ENCODE measurements at places on chromosomes 7 and 10. TPM values are rescaled to one million over a fixed set of nuclear protein-coding genes. Genes with fewer than 3 reads are reported as not detected.
A peak's percentile ranks its signal among the peaks of the same experiment; 100 is the strongest.

DNA sequence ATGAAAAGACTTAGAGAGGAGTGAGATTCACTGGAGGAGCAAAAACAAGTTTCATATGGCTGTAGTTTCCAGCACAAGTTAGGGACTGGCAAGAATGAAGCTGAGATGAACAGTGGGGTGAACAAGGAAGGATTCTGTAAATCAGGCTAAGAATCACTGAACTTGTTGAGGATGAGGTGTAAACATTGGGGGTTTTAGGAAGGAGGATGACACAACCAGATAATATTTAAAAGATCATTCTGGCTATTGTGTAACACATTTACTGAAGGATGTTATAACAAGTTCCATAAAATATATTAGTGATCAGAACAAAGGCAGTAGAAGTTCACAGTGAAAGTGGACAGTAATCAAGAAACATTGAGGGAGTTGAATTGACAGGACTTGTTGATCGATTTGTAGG is 68.9 kb downstream of the CD36 start:
- no peak for DNase-seq

- no peak for DNase-seq
These were observed 9.7 kb downstream of the AGAP3 start for GRCh38 chr7:151095828-151096475.

GRCh38 chr7:49564379-49564714 is 209.1 kb upstream of the VWC2 start:
- DNase-seq: no peak

- DNase-seq: no peak
These were observed 108.9 kb downstream of the IPMK start for GRCh38 chr10:58158806-58159205.

GRCh38 chr10:31678575-31679516 is 249.8 kb downstream of the ARHGAP12 start:
- no peak for DNase-seq

- no peak for DNase-seq
These were observed 53.9 kb downstream of the PIK3CG start for GRCh38 chr7:106918991-106919390.

RARRES2 gene
- 0.38 TPM for total RNA-seq

DNA sequence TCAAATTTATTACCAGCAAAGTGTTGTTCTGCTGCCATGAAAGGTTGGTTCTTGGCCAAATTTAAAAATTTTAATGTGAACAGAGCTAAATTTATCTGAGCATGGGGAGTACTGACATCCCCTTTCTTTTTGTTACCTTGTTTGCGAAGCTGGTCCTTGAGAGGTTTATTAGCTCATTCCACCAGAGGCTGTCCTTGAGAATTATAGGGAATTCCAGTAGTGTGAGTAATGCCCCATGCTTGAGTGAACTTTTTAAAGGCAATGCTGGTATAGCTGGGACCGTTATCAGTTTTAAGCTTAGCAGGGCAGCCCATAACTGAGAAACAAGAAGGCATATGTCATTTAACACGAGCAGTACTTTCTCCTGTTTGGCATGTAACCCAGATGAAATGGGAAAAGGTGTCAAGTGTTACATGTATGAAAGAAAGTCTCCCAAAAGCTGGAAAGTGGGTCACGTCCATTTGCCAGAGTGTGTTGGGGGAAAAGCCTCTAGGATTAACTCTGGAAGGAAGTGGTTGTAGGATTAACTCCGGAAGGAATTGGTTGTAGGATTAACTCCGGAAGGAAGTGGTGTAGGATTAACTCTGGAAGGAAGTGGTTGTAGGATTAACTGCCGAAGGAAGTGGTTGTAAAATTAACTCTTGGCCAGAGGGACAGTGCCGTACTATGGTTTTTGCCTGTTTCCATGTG is 37.3 kb upstream of the AKR1C2 start:
- peak; percentile 48 for DNase-seq

GRCh38 chr10:88293073-88293472 is 290.0 kb downstream of the RNLS start:
- DNase-seq: no peak

DNA sequence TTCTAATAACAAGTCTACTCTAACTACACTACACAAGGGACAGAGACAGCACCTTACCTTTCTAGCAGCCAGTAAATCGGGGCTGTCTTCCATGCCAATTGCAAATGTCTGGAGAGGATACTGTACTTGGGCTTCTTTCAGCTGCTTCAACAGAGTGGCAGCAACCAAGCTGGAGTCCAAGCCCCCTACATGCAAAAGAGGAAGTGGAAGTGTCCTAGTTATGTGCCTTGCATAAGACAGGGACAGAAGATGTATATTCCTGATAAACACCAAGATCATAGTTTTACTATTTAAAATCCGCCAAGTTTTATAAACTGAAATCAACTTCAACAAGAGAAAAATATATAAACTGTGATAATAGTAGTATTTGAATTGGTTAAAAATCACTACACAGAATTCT is 14.0 kb downstream of the ASNS start:
- DNase-seq: no peak

- no peak for DNase-seq
These were observed 609.8 kb upstream of the FOXK1 start for GRCh38 chr7:4072161-4072925.

DNA sequence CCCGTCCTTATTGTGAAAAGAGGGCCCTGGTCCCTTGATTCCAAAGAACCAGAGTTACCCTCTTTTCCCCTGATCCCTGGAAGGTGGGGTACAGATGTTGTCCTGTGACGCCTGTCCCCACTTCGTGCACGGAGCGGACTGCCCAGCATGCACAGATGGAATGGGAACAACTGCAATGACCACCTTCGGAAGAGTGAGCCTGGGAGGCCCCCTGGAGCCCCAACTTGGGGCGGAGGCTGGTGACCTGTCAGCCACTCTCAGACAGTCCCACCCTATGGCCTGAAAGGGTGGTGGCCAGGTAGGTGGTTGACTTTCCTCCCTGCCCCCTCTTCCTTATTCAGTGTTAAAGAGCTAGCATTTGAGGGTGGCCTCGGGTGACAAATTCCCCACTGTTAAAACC is 196.6 kb upstream of the GALNT17 start:
- no peak for DNase-seq

GRCh38 chr7:78264105-78264504 is 465.5 kb downstream of the PHTF2 start:
- DNase-seq: no peak

- peak; percentile 66 for DNase-seq
These were observed 109.9 kb downstream of the JCAD start for GRCh38 chr10:29949411-29950011.

DNA sequence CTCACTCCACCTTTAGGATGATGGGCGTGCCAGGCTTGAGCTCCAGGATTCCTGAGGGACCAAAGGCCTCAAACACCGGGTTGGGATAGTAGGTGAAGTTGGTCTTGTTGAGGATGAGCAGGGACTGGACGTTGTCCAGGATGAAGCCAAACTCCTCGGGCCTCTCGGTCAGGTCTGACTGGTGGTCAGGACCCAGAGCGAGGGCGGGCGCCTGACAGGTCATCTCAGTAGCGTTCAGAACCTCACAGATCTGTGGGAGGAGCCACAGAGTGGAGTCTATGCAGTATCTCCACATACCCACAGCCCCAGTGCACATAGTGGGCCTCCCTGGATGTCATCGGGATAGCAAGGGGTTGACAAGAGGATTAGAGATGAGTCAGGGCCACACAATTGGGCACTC is 394.9 kb downstream of the PLXNA4 start:
- no peak for DNase-seq

CYP2C19 gene
- not detected for total RNA-seq

DNA sequence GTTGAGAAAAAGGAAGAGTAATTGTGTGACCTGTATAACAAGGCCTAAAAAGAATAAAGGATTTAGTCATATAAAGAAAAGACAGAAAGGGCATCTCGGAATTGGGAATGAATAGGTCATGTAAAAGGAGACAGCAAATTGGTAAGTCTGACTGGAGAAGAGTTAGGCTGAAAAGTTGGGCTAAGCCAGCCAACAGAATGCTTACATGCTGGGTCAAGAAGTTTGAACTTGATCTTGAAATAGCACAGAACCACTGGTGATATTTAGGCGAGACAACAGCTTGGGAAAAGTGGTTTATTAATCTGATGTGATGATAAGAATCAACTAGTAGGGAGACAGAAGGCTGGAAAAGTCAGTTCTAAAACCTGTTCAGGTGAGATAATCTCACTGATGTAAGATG is 4.8 kb downstream of the IDE start:
- DNase-seq: no peak

DNA sequence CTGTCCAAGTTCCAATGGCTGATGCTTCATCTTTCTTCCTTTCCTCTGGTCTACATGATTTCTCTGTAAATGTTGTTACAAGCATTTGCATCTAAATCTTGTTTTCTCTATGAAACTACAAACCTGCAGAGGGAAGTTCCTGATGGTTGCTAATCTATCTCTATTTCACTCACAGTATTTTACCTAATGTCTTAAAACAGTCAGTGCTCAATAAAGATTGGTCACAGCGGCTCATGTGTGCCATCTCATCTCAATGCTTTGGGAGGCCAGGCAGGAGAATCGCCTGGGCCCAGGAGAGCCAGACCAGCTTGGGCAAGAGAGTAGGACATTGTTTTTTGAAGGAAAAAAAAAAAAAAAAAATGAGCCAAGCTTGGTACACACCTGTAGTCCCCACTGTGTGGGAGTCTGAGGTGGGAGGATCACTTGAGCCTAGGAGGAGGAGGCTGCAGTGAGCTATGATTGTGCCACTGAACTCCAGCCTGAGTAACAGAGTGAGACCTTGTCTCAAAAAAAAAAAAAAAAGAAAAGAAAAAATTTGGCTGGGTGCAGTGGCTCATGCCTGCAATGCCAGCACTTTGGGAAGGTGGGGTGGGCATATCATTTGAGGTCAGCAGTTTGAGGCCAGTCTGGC is 71.3 kb upstream of the ARMC3 start:
- no peak for DNase-seq

DNA sequence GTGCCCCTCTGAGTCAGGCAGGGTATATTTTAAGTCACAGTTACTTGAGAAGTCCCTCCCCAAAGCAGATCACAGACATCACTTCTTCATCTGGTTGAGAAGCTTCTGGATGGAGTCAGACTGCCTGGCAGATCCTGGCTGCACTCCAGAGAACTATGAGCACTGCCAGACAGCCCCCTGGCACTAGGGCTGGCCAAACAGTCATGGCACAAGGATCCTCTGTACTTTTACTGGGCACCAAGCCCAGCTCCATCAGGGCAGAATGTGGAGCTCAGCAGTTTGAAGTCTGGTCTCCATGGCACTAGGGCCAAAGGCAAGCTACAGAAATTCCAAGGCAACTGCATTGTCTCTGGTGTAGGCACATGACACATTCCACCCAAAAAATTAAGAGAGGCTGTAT is 162.1 kb downstream of the NRG3 start:
- no peak for DNase-seq

DNA sequence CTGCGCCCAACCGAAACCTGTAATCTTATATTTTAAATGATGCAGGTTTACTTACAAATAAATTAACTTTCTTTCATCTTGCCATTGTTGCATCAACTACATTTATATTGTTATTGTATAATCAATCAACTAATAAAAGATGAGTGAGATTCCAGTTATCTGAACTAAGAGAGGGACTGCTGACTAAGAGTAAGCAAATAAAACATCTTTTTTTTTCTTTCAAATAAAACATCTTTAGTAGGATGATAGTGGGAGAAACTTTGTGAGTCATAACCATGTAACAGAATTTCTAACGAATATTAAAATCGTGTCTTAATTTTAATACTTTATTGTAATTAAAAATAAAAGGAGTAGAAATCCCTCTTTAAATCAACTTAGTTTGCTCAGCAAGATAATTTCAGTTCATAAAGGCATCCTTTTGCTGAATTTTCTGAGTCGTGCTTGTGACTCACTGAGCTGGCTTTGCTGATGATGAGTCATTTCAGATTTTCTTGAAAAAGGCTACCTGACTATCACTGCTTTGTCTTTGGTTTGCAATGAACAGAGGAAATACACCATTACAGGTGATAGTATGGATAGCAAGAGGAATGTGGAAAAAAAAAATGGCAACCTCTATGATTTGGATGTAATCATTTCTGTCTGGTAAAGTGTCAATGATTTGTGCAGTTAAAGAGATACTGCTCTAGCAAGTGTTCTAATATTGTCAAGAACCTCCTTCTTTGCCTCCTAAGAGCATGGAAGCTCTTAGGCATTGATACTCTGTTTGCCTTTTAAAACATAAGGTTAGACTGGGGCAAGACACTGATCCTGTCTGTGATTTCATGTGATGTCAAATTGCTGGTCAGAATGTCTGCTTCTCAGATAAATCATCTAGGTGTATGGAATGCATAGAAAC is 119.5 kb downstream of the GPR158 start:
- DNase-seq: peak; percentile 29

HOXA7 gene
- 28.8 TPM for total RNA-seq

GRCh38 chr10:69639291-69640195 is 9.5 kb downstream of the FAM241B start:
- peak; percentile 14 for DNase-seq

All from kidney epithelial cell (primary cell).